ENCODE measurements at places on chromosomes 5 and 9.

DNA sequence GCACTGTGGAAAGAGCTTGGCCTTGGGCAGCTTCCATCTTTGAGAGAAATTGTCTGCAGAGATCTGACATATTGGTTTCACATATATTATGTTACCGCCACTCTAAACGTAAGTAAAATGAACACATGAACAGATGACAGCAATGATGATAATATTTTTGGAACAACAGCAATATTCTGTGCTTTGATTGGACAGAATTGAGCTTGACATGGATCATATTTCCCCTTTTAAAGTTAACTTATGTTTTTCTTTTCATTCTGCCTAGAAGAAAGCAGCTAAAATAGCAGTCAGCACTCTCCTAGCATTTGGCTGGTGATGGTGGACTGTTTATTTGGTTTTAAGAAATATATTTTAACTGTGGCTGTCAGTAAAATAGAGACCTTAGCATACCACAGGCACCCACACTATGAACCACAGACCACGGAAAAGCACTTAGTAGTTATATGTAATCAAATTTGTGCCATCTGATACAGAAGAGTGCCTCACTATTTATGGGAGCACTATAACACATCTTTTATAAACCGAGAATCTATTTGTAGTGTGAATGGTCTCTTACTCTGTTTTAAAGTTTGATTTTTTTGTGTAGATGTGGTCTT lies 1.8 kb upstream of the CFAP95 start:
- no peak for DNase-seq

- no peak for DNase-seq
Observed at GRCh38 chr5:144433893-144434292, 263.2 kb downstream of the KCTD16 start.

DNA sequence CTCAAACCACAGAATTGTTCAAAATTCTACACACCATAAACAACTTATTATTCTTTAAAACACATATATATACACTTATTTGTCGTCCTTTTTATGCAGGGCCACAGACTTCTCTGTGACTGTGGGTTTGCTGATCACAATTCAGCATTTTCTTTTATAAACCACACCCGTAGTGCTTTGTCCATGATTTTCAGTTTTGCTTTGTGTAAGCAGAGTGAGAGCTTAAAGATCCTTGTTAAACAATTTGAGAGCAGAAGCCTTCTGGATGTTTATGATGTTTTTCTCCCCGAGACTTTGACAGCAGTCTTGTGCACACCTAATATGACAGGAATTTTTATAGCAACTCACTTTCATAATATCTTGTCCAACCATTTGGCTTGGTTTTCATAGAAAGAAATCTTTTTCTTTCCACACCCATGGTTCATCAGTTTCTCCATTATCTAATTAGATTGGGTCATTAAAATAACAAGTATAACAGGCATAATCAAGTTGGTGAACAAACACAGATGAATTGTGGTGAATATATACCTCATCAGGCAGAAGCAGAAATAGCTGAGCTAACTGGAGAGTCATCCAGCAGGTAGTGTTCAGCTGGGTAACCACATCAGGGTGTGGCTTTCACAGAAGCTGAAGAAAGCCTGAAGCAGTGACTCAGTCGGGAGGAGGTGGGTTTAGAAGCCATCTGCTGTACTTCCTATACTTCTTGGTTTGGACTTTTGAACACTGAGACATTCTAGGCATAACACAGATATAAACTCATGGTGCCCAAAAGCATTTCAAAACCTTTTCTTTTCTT lies 232.8 kb downstream of the DOCK8 start:
- no peak for DNase-seq

GRCh38 chr9:125811002-125811401 lies 63.8 kb downstream of the PBX3 start:
- no peak for DNase-seq

- peak; percentile 14 for DNase-seq
Observed at GRCh38 chr9:34809504-34810186, 99.7 kb upstream of the CCL21 start.

GRCh38 chr5:15650266-15650665 lies 150.3 kb downstream of the FBXL7 start:
- no peak for DNase-seq

GRCh38 chr9:19137282-19137681 lies 10.0 kb upstream of the PLIN2 start:
- no peak for DNase-seq

GRCh38 chr5:127536687-127537086 lies 19.2 kb downstream of the PRRC1 start:
- peak; percentile 21 for DNase-seq

GRCh38 chr5:98415663-98416062 lies 357.8 kb upstream of the RGMB start:
- DNase-seq: no peak

DNA sequence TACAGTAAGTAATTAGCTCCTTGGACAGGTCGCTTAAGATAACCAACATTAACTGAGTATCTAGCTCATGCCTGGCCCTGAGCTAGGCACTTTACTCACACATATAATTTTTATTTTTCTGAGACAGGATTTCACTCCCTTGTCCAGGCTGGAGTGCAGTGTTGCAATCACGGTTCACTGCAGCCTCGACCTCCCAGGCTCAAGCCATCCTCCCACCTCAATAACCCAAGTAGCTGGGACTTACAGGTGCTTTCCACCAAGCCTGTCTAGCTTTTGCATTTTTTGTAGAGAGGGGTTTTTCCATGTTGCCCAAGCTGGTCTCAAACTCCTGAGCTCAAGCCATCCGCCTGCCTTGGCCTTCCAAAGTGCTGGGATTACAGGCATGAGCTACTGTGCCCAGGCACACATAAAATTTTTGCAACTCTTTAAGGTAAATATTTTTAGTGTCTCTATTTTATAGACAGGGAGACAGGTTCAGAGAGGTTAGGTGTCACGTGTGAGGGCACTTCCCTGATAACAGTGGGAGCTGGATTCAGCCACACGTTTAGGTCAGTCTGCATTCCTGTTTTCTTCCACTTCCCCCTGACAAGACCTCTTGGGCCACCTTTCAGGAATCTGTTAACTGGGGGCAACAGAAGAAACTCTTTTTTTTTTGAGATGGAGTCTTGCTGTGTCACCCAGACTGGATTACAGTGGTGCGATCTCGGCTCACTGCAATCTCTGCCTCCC lies 18.2 kb downstream of the HBEGF start:
- peak; percentile 79 for DNase-seq

GRCh38 chr9:130200038-130200849 lies 28.0 kb downstream of the NCS1 start:
- DNase-seq: no peak

DNA sequence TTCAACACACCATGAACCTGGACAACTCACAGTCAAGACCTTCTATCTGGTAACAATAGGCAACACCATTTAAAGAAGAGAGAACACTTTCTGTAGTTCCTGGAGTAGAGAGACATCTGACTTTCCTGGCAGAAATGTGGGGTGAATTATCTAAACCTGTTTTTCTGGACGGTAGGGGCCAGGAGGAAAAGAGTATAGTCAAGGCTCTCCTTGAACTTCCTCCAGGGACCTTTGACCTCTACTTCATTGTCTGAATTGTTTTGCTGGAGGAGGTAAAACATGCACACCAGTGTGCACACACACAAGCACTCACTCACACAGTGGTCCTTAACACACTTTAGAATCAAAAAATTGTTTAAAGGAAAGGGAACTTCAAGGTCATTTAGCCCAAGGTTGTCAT lies 13.2 kb downstream of the S100Z start:
- no peak for DNase-seq

- no peak for DNase-seq
Observed at GRCh38 chr5:165272436-165272835, 1767.0 kb downstream of the MAT2B start.

GRCh38 chr5:138770977-138771376 lies 17.8 kb downstream of the CTNNA1 start:
- no peak for DNase-seq

- DNase-seq: no peak
Observed at GRCh38 chr5:73946919-73947602, 321.1 kb downstream of the ARHGEF28 start.

GRCh38 chr9:121783111-121783510 lies 131.7 kb downstream of the DAB2IP start:
- no peak for DNase-seq

DNA sequence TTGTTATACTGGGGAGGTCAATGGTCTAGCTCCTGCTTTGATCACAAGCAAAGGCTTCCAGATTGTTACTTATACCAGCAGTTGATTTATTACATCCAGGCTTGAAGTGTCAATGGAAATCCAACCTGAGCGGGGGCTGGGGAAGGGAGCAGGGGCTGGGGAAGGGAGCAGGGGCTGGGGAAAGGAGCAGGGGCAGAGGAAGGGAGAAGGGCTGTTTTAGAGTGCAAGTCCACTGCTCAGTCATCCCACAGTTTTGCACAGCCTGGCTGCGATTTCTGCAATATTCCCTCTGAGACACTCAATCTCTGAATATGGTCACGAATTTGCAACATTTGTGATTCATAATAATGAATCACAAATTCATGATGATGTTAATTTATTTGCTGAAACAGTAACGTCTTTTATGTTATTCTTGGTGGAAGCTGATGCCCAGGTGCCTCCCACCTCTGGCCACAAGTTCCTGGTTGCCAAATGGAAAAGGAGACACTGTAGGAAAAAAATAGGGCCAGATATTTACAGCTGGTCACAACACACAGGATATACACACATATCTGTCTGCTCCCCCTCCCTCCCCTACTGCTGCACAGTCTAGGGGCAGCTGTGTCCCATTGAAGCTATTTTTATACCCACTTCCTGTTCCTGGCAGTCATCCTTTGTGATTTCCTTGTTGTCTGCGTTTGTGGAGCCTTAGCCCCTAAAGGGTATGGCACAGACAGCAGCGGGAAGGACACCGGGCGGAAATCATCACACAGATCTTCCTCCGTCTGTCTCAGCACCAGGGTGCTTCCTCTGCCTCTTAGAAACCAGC lies 325.1 kb downstream of the GADD45G start:
- DNase-seq: no peak

DNA sequence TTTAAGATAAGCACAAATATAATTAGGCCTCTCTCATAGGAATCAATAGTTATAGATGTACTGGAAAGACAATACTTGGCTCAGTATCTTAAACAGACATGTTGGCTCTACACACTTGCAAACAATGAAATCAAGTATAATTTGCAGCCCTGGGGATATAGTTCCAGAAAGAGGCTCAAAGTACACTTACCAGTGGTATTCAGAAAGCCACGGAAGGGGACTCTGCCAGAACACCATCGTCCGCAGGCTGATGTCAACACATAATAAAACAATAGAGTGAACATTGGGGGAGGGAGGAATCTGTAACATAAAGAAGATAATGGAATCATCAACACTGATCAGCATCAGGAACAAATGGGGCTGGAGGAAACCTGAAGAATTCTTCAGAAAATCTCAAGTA lies 31.2 kb upstream of the EBF1 start:
- DNase-seq: no peak

DNA sequence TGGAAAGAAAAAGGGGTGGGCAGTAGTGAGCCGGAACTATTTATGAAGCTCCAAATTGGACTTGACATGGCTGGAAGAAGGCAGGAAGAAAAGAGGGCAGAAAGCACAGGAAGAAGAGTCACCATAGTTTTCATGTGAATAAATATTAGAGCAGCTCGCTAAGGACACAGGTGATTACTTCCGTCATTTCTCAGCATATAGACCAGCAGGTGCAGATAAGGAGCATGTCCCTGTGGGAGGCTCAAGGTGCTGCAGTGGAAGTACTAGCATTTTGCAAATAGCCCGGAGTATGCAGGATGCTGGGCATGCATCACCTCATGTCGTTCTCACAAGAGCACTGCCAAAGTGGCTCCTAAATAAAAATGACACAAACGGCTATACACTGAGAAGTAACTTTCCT lies 71.3 kb upstream of the HTR4 start:
- DNase-seq: no peak

DNA sequence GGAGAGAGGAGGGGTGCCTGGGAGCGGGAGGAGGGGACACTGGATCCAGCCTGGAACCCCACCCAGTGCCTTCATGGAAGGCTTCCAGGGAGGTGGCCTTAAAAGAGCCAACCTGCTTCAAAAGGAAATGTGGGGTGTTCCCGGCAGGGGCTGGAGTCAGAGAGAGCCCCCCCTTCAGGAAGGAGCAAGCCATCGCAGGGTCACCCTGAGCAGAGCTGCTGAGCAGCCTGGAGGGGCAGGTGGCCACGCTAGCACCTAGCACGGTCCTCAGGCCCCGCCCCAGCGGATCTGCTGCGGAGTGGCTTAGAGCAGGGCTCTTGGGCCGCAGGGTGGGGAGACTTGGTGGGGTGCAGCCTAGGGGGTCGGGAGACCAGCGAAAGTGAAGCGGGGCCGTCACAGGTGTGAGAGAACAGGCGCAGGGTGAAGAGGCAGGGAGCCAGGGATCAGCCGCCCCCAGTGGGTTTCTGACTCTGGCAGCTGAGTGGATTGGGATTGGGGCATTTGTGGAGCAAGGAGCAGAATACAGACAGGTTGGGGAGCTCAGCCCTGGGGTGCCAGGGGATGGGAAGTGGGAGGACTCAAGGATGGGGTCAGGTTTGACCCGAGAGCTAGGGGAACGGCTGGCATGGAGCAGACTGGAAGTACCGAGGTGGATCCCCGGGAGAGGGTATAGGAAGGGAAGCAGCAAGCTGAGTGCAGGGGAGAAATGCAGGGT lies 1.5 kb downstream of the LCN2 start:
- DNase-seq: no peak

DNA sequence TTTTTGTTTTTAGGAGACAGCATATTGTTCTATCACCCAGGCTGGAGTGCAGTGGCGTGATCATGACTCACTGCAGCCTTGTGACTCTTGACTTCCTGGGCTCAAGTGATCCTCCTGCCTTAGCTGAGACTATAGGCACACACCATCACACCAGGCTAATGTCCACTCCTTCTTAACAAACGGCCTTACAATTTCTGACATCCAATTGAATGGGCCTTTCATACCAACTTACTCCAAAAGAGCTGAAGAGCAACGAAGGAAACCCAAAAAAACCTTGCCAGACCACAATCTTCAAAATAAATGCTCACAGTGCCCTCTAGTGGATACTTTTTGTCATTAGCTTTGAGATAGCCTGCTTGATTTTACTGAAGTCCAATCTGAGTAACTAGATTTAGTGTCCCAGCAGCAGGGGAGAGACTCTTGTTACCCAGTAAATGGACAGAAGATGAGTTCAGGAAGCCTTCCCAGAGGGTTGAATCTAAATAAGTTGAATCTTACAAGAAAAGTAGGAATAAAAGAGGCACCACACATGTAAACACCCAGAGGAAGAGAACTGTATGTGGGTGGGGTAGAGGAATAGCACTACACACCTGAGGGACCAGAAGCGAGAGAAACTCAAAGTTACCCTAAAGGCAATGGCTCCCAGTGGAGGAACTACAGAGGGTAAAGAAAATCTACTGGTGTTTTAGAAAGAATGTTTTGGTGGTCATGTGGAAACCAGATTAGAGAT lies 9.3 kb downstream of the ZNF622 start:
- peak; percentile 78 for DNase-seq

DNA sequence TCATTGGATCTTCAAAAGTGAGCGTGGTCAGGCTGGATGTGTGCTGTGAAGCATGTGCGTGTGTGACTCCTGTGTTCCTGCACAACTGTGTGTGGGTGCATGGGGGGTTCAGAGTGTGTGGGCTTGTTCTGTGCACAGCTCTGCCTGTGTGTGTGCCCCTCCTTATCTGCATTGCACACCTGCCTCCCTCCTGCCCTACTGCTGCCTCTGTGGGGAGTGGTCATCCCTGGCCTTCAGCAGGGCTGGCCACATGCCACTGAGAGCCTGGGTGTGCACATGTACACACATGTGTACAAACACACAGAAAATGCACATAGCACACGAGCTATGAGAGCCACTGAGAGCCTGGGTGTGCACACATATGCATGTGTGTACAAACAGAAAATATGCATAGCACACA lies 92.1 kb downstream of the CACNA1B start:
- no peak for DNase-seq
